Activated T-helper 9 cell treated with anti-CD3 and anti-CD28 coated beads, Interleukin-2, amount 50 U/mL, for 16 hours (primary cell): ENCODE measurements at places on chromosomes 16 and 17.

- no peak for DNase-seq
Measured at GRCh38 chr16:11414815-11415775, 69.8 kb downstream of the RMI2 start.

- DNase-seq: no peak
Measured at GRCh38 chr16:78638371-78638770, 538.9 kb downstream of the WWOX start.

GRCh38 chr17:21193031-21193430 lies 20.9 kb downstream of the TMEM11 start:
- DNase-seq: no peak

GRCh38 chr16:22847690-22848089 lies 33.7 kb downstream of the HS3ST2 start:
- DNase-seq: no peak

DNA sequence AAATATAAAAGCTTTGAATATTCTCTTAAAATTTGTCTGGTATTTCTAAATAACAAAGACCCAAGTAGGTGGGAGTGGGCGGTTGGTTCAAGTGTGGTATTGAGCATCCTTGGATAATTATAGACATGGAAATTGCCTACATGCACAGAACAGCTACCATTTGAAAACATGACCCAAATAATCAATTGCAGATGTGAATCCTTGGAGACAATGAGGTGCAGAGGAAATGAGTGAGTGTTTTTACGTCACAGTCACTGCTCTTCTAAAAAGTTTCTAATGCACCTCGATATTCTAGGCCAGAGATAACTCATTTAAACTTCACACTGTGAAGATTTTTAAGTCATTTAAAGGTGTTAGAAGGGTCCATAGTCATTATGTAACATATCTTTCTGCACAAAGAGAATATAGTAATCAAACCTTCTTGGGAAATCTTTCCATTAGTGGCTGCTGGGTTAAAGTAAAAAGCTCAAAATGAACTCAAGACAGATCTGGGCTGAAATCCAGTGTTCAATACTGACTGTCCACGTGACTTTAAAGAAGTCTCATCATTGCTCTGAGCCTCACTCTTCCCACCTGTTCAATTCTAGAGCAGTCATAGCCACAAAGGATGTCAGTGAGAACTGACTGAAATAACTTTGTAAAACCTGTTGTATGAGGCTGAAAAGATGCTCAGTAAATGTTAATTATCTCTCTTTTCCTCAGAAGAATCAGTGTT lies 144.5 kb downstream of the CDH11 start:
- no peak for DNase-seq

- no peak for DNase-seq
Measured at GRCh38 chr17:51853857-51854256, 304.7 kb downstream of the CA10 start.

DNA sequence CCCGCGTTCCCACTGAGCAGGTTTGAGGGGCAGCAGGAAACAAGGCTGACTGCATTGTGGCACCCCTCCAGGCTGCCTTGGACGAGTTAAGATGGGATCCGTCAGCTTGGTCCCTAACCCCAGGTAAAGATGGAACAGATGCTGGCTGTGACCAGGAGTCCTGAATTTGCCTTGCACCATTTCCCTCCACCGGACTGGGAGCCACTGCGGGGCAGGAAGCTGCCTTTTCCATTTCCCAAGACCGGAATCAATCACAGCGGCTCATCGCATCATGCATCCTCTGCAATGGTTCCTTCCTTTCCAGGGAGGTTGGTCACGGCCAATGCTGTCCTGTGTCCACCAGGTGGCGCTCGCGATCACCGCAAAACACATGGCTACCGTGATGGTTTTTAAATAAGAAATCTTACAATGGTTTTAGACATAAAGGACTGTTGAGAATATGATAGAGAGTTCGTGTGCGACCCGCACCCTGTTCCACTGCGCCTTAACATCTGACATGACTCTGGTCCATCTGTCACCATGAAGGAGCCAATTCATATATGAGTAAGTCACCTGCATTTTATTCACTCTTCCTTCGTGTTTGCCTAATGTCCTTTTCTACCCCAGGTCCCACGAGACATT lies 6.8 kb upstream of the MEAK7 start:
- DNase-seq: peak; percentile 75
